ENCODE measurements at places on chromosomes 4 and X.

DNA sequence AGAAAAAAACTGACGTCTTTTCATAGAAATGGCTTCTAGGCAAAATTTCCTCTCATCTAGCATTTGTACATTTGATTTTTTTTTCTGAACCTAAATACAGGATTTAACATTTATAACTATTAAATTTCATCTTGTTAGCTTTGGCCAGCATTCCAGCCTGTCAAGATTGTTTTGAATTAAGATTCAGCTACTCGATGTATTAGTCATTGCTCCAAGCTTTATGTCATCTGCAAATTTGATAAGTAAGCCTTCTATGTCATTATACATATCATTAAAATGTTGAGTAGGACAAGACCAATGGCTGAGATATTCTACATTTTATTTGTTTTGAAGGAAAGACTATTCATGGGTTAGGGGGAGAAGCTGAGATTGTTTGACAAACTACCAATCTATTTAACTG, 46.7 kb downstream of the DDX53 start:
- DNase-seq, result no peak

DNA sequence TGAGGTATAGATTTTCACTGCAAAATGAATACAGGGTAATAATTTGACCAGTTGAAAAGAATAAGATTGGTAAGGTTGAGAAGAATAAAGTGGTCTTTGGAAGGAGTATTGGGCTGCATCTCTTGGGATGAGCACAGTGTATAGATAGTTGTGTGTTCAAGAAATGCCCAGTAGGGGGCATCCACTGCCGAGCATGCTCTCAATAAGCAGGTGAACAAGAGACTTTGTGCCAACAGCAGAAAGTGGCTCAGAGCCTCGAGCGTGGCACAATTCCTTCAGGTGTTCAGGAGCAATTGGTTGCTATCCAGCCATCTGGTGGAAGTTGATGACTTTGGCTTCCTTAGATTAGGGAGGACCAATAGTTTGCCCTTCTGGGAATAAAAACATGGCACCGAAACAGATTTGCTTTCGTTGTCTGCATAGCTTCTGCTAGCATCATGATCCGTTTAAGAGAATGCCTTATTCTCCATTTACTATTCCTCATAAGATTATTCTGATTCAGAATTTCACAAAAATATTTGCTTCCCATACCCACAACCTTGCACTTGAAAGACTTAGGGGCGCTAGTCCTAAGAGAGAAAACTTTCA, 258.1 kb upstream of the NEIL3 start:
- DNase-seq, result no peak

GRCh38 chr4:168421671-168422070, 58.6 kb downstream of the DDX60L start:
- DNase-seq, result no peak

GRCh38 chr4:83569987-83570386, 34.1 kb downstream of the GPAT3 start:
- DNase-seq, result peak; percentile 8

- DNase-seq, result peak; percentile 13
Observed at GRCh38 chr4:15149839-15150592, 147.7 kb downstream of the CPEB2 start.

GRCh38 chrX:72100051-72100755, 31.5 kb downstream of the RTL5 start:
- DNase-seq, result no peak

GRCh38 chr4:169492436-169493163, 119.8 kb downstream of the NEK1 start:
- DNase-seq, result no peak

DNA sequence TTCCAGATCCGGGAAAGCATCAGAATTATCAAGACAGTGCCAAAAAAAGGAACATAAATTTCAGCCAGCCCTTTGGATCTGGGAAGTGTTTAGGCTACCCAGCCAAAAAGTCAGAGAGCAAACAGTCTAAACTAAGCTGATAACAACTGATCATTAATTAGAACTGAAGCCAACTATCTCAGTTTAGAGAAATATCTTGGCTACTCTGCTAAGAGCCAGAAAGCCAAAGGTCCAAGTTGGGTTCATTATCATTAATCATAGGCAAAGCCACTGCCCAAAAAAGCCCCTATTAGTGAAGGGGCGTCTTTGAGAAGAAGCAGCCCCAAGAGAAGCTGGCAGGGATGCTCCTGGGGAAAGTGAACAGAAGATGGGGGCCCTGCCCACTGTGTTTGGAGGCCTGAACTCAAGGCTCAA, 37.0 kb upstream of the SHISA3 start:
- no peak for DNase-seq

GRCh38 chrX:36898301-36898700, 109.9 kb upstream of the FAM47C start:
- DNase-seq, result no peak

DNA sequence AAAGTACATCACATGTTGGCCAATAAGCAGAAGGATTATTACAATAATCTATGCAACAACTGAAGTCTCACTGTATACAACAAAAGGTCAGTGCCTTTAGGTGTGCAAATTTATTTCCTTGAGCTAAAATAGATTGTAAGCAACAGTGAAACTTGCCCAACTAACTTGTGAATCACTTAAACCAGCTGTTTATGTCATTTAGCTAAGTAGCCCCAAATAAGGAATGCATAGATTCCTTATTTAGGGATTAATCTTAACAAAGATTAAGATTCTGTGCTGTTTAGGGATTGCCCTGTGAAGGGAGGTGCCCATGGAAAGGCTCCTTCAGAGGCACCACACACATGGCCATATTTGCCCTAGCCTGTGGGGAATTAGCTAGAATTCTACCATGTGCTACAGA, 168.6 kb downstream of the MAML3 start:
- DNase-seq, result no peak

DNA sequence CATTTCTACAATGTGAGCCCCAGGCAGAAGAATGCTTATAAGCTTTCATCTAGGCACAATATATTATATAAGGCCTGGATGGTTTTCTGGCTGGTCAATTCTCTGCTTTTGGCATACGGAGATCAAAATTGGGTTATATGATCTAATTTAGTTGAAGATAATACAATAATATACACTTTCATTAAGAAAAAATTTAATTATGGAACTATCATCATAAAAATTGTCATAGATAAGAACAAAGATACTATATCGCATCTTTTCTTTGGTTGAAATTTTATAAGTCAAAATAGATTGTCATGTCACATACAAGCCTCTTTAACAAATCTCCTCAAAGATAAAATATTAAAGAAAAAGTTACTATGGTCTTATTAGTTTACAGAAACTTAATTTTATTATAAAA, 17.1 kb downstream of the DMD start:
- no peak for DNase-seq

GRCh38 chr4:184007891-184008290, 102.8 kb downstream of the STOX2 start:
- no peak for DNase-seq

DNA sequence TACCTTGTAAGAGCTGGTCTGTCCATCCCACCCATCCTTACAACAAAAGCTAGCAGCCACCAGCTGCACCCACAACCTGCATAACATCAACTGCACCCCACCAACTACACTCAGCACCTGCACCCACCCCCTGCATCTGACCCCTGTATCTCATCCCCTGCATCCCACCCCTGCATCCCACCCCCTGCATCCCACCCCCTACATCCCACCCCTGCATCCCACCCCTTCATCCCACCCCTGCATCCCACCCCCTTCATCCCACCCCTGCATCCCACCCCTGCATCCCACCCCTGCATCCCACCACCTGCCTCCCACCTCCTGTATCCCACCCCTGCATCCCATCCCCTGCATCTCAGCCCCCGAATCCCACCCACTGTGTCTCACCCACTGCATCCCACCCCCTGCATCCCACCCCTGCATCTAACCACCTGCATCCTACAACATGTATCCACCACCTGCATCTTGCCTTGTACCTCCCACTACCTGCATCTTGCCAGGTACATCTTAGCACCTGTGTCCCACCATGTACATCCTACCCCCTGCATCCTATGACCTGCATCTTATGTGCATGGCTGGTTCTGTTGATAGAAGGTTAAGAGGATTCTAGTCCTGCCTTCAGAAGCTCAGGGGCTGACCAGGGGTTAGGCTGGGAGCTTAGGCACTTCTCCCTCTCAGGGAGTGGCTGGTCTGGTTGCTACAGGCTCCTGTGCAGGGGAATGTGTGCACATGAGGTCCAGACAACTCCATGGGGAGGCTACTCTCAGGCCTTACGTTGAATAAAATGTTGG, 9.4 kb downstream of the TMEM271 start:
- no peak for DNase-seq

GRCh38 chrX:72040506-72040905, 91.2 kb downstream of the RTL5 start:
- no peak for DNase-seq

GRCh38 chr4:140286456-140286855, 87.0 kb upstream of the SCOC start:
- DNase-seq, result no peak

DNA sequence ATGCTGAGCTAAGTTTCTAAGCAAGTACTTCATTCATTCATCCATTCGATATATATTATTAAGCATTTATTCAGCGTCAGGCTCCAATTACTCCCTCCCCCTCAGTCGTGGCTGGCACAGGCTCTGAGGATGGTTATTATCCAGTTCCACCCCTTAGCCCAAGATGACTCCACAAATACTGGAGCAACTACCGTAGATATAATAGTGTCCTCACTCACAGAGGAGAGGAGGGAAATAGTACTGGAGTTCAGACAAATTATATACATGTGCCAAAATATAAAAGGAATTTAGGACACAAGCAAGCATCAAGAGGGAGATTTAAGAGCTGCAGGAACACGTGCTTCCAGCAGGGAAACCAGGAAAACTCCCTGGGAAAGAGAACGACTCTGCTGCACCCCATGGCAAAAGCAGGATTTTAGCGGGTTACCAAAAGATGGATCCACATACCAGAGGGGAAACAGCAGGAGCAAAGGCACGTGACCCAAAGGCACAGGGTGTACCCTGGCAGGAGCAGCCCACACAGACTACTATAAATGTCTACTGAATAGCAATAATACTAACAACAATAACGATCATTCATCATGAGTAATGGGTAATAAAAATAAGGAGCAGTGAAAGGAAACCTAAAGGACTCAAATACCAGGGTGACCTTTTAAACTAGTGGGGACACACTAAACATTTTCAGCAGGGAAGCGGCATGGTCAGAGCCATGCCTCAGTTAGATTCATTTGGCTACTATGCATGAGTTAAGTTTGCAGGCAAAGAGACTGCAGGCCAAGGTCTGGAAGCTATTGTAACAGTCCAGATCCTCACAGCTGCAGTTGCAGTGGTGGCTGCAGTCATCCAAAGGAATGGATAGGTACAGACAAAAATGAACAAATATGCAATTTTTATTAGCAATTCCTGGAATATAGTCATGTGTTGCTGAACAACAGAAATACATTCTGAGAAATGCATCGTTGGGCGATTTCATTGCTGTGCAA, 153.7 kb downstream of the APBB2 start:
- DNase-seq, result no peak

GRCh38 chrX:1487401-1487800, 34.7 kb upstream of the ASMTL start:
- DNase-seq, result no peak

DNA sequence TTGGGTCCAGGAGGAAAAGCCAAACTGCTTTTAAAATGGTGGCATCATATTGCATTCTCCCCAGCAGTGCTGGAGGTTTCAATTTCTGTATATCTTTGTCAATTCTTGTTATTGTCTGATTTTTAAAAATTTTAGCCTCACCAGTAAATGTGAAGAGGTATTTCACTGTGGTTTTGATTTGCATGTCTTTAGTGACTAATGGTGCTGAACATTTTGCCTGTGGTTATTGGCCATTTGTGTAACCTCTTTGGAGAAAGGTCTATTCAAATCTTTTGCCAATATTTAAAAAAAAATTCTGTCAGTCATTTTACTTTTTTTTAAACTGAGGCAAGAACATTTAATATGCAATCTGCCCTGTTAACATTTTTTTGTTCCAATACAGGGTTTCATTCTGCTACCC, 322.1 kb downstream of the TLL1 start:
- no peak for DNase-seq

DNA sequence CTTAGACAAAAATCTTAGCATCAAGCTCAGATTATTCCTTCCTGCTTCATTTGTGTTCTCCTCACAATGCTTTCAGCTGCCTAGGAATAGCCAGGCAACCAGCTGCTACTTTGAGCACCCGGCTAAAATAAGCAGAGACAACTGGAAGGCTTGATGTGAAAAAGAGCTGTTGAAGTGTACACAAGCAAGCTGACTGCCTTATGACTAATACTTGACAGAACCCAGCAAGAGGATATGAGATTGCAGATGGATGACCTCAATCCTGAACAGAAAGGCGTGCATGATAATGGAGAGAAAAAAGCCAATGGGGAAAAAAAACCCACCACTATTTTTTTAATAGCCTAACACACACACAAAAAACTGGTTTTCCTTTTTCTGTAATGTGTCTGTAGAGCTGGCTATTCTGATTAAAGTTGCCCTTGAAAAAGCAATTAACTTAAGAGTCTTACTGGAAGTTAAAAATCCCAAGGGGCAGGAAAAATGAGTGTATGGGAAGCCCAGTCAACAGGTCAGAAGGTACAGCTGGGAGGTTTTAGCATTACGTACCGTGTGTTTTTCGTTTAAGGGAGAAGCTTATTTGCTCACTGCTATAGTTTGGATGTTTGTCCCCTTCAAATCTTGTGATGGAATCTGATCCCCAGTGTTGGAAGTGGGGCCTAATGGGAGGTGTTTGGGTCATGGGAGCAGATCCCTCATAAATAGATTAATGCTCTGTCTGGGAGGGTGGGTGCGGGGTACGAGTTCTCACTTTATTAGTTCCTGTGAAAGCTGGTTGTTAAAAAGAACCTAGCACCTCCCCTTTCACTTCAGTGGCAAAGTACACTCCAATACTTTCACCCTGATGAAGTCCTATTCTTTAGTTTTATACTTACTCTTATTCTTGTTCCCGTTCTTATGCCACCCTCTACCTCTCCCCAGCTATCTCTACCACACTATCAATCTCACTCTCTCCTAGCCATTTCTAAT, 37.1 kb upstream of the HERC6 start:
- peak; percentile 22 for DNase-seq

DNA sequence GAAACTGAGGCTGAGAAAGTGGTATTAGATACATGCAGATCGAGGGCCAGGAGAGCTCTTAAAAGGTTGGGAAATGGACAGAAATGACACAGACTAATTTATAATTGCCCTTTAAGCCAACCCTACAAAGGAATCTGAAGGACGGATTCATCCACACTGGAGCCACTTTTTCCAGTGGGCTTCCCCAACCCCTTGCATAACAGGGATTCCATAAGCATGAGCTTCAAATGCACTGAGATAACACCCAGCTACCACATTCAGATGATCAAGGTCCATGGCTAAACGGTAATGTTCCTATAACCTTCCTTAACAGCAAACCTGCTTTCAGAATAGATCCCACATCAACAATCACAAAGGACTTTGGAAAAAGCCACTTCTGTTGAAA, 34.2 kb downstream of the PLAC1 start:
- no peak for DNase-seq
